Vagina (tissue), 2 donors: ENCODE measurements at places on chromosomes 4 and X.

DNA sequence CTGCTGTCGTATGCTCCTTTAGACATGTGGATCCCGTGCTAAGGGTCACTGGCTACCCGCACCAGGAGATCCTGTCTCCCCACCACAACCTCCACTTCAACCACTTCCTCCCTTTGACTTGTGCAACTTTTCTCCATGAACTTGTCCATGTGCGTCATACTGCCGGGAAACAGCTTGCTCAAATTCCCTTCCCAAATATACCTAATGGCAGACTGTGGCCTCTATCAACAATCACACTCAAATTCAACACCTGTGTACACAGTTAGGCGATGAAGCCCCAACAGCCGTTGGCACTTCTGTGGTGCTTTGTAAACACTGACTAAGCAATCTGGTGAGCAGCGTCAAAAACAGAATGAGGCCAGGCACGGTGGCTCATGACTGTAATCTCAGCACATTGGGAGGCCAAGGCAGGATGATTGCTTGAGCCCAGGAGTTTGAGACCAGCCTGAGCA, 49.5 kb downstream of the CD99L2 start:
- DNase-seq = no peak

DNA sequence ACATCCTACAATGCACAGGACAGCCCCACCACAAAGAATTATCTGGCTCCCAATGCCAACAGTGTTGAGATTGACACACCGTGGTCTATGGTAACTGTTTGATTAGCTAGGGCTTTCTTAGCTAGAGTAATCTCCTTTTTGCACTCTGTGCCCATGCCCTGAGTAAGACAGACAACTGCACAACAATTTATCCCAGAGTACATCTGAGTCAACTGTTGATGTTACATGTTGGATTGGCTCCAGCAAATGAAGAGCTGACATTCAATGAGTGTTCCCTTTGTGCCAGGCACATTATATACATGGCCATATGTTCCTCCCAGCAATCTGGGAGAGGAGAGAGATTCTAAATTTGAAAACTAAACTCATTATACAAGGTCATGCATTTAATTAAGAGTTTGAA, 3.9 kb upstream of the FAM9C start:
- DNase-seq = no peak

DNA sequence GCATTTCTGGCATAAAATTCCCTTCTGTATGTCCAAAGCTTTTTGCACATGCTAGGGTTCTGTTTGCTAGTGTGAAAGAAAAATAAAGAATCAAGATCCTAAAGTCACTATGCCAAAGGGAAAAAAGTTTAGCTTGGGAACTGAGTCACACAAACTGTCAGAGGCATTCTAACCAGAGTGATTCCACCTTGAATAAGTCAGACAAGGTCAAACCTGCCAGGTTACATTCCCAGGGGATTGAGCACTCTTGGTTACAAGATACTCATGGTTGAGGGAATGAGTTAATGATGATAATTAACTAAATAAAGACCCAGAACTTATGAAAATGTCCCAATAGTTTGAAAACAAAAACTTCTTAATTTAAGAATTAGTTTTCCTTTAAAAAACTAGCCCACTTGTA, 13.7 kb upstream of the UGT2B17 start:
- no peak for DNase-seq

- no peak for DNase-seq
Measured at GRCh38 chr4:95371476-95372224, 177.1 kb downstream of the UNC5C start.

DNA sequence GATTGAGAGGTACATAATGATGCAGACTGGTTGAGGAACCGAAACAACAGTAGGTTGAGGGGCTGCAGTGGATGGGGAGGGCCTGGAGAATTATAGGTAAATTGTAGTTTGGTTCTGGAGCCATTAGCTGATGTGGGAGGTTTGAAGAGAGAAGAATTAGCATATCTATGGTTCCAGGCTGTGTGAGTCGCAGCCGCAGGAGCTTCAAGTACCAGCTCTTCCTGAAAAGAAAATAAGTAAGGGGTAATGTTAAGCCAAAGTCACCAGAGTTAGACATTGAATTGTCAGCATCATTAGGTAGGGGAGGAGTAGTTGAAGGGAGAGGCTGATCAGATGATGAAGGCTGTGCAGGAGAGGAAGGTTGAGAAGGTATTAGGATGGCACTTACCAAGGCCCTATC, 29.5 kb downstream of the PF4 start:
- no peak for DNase-seq

DNA sequence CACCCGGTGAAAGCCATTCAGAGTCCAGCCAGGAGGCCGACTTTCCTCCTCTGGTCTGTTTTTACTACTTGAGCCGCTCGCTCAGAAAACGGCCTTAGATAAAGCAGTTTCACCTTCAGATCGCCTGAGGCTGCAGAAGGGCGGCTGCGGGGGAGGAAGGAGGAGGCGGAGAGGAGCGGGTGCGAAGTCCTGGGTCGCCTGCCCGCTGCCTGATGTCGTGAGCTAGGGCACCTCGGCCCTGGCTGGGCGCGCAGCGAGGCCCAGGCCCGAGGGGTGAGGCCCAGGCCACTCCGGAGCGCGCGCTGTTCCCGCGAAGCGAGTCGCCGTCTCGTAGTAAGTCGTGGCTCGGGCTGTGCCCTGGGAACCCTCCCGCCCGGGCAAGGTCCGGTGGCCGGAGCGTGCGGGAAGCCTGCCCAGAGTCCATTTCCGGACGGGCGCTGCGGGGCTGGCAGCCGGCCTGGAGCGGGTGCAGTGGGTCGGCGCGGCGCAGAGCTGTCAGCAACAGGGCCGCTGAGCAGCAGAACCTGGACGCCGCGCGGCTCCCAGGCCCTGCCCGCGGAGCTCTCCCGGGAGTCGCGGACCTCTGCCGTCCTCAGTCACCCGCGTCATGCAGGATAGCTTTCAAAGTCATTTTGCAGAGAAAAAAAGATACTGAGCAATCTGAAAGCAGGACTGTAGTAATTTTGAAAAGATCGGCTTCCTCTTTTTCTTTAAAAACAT, 18.6 kb downstream of the TRIM2 start:
- DNase-seq = no peak

DNA sequence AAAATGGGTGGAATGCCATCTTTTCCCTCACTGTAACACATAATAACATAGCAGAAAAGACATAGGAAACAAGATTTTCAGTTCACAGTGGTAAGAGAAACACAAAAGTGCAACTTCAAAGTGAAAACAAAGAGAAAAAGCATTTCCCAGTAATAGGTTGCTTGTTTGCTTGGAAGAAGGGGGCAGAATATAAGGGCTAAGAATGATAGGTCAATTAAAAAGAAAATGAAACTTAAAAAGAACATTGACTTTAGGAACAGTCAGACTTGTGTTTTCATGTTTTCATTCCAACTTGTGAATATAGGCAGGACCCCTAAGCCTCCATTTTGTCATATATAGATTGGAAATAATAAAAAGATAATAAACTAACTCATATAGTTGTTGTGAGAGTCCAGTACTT, 168.2 kb upstream of the PPP3CA start:
- DNase-seq = no peak

DNA sequence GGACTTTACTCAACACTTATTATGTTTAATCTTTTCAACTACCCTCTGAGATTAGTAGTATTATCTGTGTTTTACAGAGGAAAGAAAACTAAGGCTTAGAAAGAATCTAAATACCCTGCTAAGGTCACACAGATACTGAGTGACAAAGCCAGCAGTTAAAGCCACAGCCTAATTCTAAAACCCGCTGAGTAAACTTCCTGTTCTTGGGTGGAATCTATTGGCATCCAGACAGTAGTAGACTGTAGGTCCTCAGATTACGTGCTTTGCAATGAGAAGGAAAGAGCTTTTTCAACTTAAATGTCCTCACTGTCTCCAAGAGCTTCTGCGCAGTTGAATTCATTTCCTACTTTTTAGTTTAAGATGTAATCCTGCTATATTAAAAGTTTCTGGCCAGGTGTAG, 126.0 kb downstream of the TENM3 start:
- no peak for DNase-seq

GRCh38 chr4:23333946-23334878, 555.6 kb downstream of the PPARGC1A start:
- no peak for DNase-seq

DNA sequence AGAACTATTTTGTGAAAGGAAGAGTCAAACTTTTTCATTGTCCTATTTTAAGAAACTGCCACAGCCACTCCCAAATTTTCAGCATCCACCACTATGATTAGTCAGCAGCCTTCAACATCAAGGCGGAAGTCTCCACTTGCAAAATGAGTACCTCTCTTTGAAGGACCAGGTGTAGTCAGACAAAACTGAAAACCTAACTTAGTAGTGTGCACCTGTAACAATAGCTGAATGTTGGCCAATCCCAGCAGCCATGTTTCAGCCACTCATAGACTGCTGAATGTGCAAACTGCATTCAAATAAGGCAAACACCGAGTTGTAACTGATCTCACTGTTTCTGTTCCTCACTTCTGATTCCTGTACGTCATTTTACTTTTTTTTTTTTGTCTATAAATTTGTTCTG, 341.1 kb downstream of the IL15 start:
- no peak for DNase-seq

GRCh38 chr4:107876099-107876498, 51.4 kb downstream of the SGMS2 start:
- no peak for DNase-seq

GRCh38 chr4:136749989-136750388, 782.3 kb downstream of the PCDH18 start:
- DNase-seq = no peak

GRCh38 chrX:114584375-114584943, 573 bp downstream of the HTR2C start:
- DNase-seq = no peak

GRCh38 chr4:145609481-145610427, 9.4 kb upstream of the MMAA start:
- no peak for DNase-seq

DNA sequence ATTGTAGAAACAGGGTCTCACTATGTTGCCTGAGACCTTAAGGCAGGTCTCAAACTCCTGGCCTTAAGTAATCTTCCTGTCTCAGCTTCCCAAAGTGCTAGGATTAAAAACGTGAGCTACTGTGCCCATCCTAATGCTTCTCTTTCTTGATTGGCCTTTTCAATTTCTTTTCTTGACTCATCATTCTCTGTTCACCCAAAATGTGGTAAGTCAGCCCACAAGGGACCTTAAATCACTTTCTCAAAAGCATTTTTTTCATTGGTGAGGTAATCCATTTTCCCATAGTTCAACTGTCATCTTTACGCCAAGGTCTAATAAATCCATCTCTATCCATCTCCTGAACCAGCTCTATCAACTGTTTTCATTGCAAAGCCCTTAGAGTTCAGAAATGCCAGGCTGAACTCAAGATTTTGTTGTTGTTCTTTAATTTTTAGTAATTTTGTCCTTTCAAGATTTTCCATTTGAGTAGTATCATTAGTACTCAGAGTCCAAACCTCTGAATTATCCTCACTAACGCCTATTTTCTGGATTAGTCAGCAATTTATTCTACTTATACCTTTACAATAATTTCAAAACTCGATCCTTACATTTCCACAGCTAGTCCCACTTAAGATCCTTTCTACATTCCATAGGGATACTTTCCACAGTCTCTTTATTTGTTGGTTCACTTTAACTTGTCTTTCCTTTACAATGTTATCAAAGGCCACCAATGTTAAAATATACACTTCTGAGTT, 528.6 kb downstream of the IL15 start:
- DNase-seq = no peak

DNA sequence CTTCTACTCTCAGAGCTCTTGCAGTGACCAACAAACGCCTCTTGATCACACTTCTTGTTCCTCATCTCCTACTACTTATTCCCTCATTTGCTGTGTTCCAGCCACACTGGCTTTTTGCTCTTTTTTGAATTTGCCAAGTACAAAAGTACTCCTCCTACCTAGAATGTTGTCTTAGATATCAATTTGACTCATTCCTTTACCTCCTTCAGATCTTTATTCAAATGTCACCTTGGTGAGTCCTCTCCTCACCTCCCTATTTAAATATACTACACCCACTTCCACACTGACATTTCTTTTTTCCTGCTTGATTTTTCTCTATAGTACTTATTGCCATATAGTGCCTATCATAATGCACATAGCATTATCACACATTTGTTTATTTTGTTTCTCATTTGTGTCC, 6.2 kb upstream of the DCAF4L1 start:
- DNase-seq = no peak

- DNase-seq = no peak
Measured at GRCh38 chr4:17152941-17153540, 254.6 kb upstream of the LDB2 start.

DNA sequence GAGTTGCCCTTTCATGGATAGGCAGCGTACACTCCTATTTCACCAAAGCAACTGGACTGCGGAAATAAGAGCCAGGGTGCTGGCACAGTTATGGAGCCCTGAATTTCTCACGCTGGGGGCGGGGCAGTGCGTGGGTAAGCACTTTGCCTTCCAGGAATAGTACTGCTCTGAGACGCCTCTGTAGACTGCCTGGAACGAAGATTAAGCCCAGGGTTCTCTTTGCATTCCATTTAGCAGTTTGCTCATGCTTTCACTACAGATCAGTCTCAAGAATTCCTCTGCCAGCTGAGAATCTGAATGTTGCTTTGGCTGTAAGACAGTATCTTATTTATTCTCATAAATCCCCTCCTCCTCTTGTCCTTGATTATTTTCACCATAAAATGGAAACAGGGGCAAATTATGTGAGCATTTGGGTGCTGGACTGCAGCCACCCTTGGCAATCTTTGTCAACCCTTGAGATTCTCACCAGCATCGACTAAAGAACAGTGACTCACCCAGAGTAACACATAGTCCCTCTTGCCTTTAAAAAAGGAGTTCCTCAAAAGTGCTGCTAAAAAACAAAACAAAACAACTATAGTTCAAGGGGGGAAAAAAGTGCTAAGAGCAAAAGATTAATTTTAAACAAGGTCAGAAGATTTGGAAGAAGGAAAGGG, 88.9 kb upstream of the CITED1 start:
- no peak for DNase-seq

- DNase-seq = no peak
Measured at GRCh38 chr4:15756361-15756861, 21.7 kb upstream of the CD38 start.

DNA sequence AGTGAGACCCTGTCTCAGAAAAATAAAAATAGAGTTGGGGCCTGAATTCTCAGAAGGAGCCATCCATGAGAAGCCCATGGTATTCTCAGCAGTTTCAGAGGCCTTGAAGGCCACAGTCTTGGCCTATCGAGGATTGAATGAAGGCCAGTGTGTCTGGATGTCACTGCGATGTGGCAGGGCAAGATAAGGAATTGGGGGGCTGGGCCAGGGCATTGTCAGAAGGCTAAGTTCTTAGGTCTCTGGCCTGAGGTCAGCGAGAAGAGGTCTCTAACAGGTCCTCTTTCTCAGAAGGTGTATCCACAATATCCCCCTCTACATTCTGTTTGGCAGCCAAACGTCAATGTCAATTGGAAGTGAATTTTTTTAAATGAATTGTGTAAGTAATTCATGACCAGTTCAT, 5.7 kb downstream of the ZNF275 start:
- DNase-seq = no peak
